ENCODE measurements at places on chromosomes 5 and 9. TPM values are rescaled to one million over a fixed set of nuclear protein-coding genes. Genes with fewer than 3 reads are reported as not detected.

Gene SAXO1
- not detected for total RNA-seq

Gene BAAT
- 0.07 TPM for total RNA-seq

- peak overlapping the region; percentile 98 for H3K4me3 ChIP-seq
- H3K27ac ChIP-seq = peak overlapping the region; percentile 92
- H3K27me3 ChIP-seq = no peaks in the 10 kb centered on the region
- peaks cover 40% of the 10 kb centered on the region for H3K4me1 ChIP-seq
These were observed 245 bp upstream of the DNAJC25 start for GRCh38 chr9:111630964-111631213.

DNA sequence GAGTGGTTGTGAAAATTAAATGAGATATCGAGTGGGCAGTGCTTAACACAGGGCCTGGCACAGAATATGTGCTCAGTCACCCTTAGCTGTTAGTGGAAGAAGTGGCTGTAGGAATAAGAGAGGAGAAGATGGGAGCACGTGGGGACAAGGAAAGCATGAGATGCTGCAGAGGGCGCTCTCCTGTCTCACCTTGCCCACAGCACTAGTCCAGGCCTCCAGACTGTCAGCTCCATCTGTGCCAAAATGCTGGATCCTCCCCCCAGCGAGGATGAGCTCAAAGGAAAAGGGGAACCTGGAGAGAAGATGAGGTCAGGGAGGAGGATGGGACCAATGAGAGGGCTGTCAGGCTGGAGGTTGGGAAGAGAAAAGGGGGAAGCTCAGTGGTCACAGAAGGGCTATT, 12.5 kb downstream of the ARAP3 start:
- no peak overlapping the region for H3K27ac ChIP-seq
- no peak for DNase-seq
- H3K27me3 ChIP-seq = no peaks in the 10 kb centered on the region
- peaks cover 2% of the 10 kb centered on the region for H3K36me3 ChIP-seq

GRCh38 chr5:39578887-39579497, 154.2 kb upstream of the DAB2 start:
- no peak for DNase-seq
- no peak overlapping the region for H3K4me3 ChIP-seq
- peaks cover 6% of the 10 kb centered on the region for H3K4me1 ChIP-seq
- no peaks in the 10 kb centered on the region for H3K36me3 ChIP-seq
- H3K27ac ChIP-seq = no peak overlapping the region

DNA sequence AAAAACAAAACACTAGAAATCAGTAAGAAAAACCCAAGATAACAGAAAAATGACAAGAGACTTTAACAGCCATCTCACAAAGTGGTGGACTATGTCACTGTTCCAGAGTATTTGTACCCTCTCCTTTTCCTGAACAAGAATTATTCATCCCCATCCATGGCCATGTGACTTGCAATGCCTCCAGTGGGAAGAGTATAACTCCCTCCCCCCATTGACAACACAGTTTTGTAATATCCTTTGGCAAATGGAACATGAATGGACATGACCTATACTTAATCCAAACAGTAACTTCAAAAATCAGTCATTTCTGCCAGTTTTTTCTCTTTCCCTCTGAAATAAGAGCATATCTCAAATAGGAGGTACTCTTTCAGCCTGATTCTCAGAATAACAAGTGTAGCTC, 33.9 kb downstream of the PTBP3 start:
- peaks cover 21% of the 10 kb centered on the region for H3K4me1 ChIP-seq
- H3K27me3 ChIP-seq = no peaks in the 10 kb centered on the region
- peaks cover 24% of the 10 kb centered on the region for H3K36me3 ChIP-seq
- H3K27ac ChIP-seq = peak overlapping the region; percentile 20
- no peak overlapping the region for H3K4me3 ChIP-seq
- no peak for DNase-seq

DNA sequence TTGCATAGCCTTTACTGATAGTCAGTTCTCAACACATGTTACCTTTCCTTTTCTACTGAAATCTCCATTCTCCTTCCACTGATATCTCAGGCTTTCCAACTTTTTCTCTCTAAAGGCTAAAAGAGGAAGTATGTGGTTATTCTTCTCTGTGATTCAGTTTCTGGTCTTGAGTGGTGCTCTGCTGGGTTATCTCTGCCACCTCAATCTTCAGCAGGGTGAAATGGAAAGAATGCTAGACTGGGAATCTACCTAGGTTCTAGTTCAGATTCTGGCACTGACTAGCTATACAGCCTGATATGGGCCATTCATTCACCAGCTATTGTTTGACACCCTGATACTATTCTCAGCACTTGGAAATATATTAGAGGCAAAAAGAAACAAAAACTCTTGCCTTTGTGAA, 124.9 kb upstream of the GRIA1 start:
- H3K36me3 ChIP-seq = no peaks in the 10 kb centered on the region
- no peak overlapping the region for H3K27ac ChIP-seq
- DNase-seq = no peak

DNA sequence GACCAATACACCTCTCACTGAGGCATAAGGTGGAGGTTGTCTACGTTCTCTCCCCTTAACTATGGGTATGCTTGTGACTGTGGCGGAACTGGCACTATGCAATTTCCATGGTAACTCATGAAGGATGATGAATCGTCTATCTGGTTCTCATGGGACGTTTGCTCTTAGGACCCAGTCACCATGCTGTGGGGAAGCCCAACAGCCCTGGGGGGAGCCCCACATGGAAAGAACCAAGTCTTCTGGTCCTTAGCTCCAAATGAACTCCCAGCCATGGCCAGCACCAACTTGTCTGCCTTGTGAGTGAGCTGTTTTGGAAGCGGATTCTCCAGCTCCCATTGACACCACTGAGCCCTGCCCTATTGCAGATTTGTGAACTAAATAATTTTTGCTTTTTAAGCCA, 188.7 kb upstream of the S1PR3 start:
- no peaks in the 10 kb centered on the region for H3K36me3 ChIP-seq
- H3K4me3 ChIP-seq = no peak overlapping the region
- no peak for DNase-seq
- peaks cover 15% of the 10 kb centered on the region for H3K27me3 ChIP-seq
- no peaks in the 10 kb centered on the region for H3K4me1 ChIP-seq

- peaks cover 5% of the 10 kb centered on the region for H3K27me3 ChIP-seq
- DNase-seq = peak; percentile 82
- H3K4me1 ChIP-seq = peaks cover 19% of the 10 kb centered on the region
These were observed 65.8 kb upstream of the PLPP6 start for GRCh38 chr9:4596165-4596922.

- no peak overlapping the region for H3K27ac ChIP-seq
- no peak for DNase-seq
- H3K4me3 ChIP-seq = no peak overlapping the region
- no peaks in the 10 kb centered on the region for H3K27me3 ChIP-seq
- H3K4me1 ChIP-seq = peaks cover 17% of the 10 kb centered on the region
These were observed 4.0 kb upstream of the EHMT1 start for GRCh38 chr9:137614631-137615386.

- H3K27me3 ChIP-seq = peaks cover 5% of the 10 kb centered on the region
- DNase-seq = peak; percentile 98
- peak within 1 kb of the TSS; percentile 85 for H3K27ac ChIP-seq
These were observed at the start of gene CLTA for GRCh38 chr9:36190388-36191289. CLTA (plus strand) TSS chr9:36190921; CDS start chr9:36191057, 136 bp downstream.

DNA sequence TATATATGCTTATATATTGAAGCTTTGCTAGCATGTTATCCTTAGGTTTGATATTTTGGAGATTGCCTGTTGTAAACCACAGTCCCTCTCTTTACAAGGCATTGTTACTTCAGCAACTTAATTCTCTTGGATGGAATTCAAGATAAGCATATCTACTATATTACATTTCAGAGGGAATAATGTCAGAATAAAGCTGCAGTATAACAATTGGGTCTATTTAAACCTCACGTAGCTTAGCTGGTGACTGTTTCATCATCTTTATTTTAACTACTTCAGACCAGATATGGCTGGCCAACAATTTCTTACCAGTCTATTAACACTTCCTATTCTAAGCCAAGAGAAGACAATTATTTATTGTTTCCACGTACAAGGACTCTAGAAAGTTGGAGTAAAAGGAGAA, 27.1 kb downstream of the ZCCHC10 start:
- no peak overlapping the region for H3K27ac ChIP-seq
- peaks cover 18% of the 10 kb centered on the region for H3K36me3 ChIP-seq
- H3K27me3 ChIP-seq = no peaks in the 10 kb centered on the region
- H3K4me1 ChIP-seq = no peaks in the 10 kb centered on the region
- H3K4me3 ChIP-seq = no peak overlapping the region

- peak overlapping the region; percentile 63 for H3K27ac ChIP-seq
- no peaks in the 10 kb centered on the region for H3K36me3 ChIP-seq
- peaks cover 39% of the 10 kb centered on the region for H3K4me1 ChIP-seq
- no peak for DNase-seq
These were observed 37.4 kb downstream of the PTTG1 start for GRCh38 chr5:160458806-160459800.

DNA sequence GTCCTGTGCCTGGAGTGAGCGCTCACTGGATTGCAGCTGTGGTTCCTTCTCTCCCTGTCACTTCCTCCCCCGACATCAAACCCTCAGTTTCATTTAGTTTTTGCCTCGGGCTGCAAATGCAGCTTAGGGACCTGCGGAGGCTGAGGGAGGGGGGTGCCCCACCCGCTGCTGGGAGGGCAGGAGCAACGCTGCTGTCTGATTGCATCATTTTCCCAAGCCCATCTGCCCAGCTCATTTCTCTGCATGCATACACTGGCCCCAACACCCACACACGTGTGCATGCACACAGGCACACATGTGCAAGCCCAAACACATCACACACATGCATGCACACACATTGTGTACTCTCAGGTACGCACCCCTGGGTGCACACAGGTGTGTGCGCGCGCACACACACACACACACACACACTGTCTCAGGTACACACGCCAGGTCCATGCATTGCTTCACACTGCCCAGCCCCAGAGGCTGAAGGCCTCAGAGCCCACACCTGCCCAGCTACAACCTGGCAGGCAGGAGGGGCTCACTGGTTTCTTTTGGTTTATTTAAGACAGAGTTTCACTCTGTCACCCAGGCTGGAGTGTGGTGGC, 3.4 kb downstream of the ASS1 start:
- H3K27ac ChIP-seq = peak overlapping the region; percentile 0
- H3K4me3 ChIP-seq = no peak overlapping the region
- DNase-seq = peak; percentile 60
- no peaks in the 10 kb centered on the region for H3K36me3 ChIP-seq
- H3K27me3 ChIP-seq = peaks cover 14% of the 10 kb centered on the region

- H3K4me1 ChIP-seq = peaks cover 10% of the 10 kb centered on the region
- no peaks in the 10 kb centered on the region for H3K27me3 ChIP-seq
- no peak for DNase-seq
- peaks cover 16% of the 10 kb centered on the region for H3K36me3 ChIP-seq
These were observed 6.2 kb downstream of the MLANA start for GRCh38 chr9:5896863-5897262.

DNA sequence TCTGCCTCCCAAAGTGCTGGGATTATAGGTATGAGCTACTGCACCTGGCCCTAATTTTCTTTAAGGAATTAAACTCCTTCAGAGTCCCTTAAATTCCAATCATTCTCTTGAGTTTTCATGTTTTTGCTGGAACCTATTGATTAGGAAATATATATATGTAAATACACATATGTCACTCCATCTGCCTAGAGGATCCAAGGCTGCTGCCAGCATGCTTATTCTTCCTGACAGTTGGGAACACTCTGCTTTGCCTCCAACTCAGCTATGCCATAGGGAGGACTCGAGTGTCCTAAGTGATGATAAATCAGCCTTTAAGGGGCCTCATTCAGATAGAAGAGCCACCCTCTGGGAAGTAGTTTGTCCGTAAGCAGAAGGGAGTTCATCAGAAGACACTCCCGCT, 21.8 kb downstream of the MFAP3 start:
- peaks cover 14% of the 10 kb centered on the region for H3K4me1 ChIP-seq
- no peaks in the 10 kb centered on the region for H3K27me3 ChIP-seq
- peaks cover 4% of the 10 kb centered on the region for H3K36me3 ChIP-seq
- H3K4me3 ChIP-seq = no peak overlapping the region
- no peak overlapping the region for H3K27ac ChIP-seq

DNA sequence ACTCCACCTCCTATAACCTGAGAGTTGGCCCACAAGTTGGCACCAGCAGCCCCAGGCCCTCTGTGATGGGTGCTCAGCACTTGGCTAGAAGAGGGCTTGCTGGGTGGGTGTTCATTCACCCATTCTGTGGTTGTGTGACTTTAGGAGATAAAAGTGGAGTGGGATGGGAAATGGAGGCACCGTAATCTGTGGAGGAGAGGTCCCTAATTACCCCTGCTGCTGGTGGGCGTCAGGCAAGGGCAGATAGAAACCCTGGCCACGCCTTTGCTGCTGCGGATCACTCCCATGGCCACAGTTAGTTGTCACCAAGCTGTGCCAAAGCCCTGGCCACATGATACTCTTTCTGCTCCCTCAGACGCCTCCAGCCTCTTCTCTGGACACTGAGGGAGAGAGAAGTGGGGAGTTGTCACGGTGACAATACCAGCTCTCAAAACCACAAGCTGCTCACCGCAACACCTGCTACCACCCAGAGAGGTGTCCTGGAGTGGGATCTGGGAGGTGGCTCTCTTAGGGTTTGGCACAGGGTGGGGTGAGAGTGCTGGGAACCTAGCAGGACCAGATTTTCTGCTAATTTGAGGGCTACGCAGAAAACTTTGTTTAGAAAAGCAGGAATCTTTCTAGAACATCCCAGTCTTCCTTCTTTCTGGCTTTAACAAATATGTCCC, 12.0 kb upstream of the NEUROG1 start:
- H3K4me1 ChIP-seq = peaks cover 9% of the 10 kb centered on the region
- DNase-seq = no peak
- no peak overlapping the region for H3K27ac ChIP-seq
- H3K27me3 ChIP-seq = peaks cover 75% of the 10 kb centered on the region
- peaks cover 2% of the 10 kb centered on the region for H3K36me3 ChIP-seq
- no peak overlapping the region for H3K4me3 ChIP-seq

GRCh38 chr5:34535433-34535832, 120.7 kb upstream of the RAI14 start:
- no peaks in the 10 kb centered on the region for H3K36me3 ChIP-seq
- DNase-seq = no peak
- peaks cover 7% of the 10 kb centered on the region for H3K4me1 ChIP-seq
- H3K27ac ChIP-seq = no peak overlapping the region
- no peak overlapping the region for H3K4me3 ChIP-seq

DNA sequence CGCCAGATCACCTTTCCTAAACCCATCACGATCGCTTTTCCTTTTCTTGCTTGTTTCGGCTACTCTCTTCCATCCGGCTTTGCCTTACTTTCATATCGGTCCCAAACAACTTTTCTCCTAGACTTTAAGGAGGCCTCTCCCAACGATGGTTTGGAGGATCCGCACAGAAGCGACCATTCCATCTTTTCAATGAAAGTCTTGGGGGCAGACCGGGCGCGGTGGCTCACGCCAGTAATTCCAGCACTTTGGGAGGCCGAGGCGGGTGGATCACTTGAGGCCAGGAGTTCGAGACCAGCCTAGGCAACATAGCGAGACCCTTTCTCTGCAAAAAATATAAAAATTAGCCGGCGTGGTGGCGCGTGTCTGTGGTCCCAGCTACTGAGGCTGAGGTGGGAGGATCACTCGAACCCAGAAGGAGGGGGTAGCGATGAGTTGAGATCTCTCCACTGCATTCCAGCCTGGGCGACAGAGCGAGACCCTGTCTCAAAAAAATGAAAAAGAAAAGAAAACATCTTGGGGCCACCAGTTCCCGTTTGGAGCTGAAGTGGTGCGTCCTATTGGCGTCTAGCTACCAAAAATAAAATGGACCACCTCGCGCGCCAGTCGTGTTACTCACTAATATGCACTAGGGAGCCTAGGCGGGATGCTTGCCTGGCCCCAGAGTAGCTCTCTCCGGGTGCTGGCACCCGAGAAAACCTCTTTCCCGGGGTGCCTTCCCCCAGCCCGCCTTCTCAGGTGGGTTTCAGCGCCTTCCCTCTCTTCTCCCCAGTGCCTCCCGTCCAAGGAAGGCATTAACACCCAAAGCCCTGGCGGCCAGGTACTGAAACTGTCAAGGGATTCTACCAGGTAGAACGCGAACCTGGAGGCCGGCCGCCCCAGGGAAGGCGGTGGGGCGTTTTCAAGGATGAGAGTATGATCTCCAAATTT, 800 bp upstream of the AP3B1 start:
- peaks cover 6% of the 10 kb centered on the region for H3K36me3 ChIP-seq
- peaks cover 22% of the 10 kb centered on the region for H3K4me1 ChIP-seq
- peak overlapping the region; percentile 97 for H3K27ac ChIP-seq
- peak; percentile 81 for DNase-seq
